Stimulated activated CD8-positive, alpha-beta memory T cell treated with anti-CD3 and anti-CD28 coated beads, Interleukin-2, amount 100 ng/mL, for 48 hours (primary cell): ENCODE measurements at places on chromosomes 7 and 10.

DNA sequence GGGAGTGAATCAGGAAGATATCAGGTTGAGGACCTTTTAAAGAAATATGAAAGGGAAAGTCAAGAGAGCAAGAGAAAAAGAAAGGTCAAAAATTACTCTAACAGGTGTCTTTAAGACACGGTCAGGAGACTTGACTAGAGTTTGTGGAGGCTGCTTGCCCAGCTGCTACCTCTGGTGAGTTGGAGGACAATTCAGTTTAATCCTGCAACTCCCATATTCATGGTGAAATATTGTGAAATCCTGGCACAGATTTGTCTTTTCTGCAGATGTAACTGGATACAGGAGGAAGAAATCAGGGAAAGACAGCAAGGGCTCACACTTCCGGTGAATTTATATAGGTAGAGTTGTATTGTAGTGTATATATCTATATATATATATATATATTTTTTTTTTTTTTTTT, 93.5 kb downstream of the AKAP9 start:
- no peak for DNase-seq

DNA sequence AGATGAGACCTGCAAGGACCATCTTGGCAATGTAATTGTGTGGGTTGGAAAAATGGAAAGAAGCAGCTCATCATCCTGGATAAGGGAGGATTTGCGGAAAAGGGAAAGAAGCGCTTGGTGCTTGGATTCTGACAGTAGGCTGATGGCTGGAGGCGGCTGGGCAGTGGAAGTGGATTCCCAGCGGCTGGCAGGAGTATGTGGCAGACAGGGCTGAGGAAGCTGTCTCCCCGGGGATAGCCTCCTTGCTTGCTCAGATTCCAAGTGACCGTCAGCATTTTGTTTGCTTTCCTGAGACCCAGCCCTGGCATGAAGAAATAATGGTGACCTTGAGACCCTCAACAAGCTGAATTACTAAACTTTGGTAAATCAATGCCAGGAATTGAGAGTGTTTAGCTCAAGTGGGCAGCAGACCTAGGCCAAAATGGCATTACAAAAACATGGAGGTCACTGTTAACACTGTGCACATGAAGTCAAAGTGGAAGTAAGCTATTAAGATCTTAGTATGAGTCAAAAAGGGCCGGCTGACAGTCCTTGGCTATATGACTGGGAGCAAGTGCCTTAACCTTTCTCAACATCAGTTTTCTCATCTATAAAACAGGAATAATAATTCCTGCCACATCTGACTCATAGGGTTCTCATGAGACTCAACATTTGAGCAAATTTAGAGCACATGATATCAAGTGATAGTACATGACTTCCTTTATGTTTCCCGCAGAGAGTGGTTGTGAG, 21.3 kb downstream of the SLC25A28 start:
- no peak for DNase-seq

DNA sequence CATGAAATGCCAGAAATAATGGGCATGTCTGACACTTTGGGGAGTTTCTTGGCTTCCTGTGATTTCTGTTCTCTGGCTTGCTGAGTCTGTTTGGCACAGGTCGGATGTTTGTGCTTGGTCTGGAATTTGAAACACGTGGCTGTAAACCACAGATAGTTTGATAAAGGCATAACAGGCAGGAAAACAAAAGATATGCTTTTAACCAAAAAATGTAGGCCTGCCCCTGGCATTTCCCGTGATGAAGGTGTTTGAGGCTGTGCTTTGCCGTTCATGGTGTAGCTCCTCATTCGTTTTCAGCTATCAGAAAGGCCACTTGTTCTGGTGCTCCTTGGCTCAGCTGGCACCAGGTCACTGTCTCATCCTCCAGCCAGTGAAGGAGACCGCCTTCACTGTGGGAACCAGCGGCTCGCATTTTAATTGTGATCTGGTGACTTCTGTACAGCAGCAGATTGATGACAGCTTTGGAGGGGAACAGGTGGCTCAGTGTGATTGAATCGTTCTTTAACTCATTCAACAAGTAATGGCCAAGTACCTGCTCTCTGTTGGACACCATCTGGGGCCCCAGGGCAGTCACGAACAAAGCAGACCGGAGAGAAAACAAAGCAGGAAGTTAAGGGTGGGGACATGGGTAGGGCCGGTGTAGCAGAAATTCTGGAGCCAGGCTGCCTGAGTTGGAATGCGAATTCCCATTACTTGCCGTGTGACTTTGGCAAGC, 111.5 kb downstream of the CCNY start:
- no peak for DNase-seq

DNA sequence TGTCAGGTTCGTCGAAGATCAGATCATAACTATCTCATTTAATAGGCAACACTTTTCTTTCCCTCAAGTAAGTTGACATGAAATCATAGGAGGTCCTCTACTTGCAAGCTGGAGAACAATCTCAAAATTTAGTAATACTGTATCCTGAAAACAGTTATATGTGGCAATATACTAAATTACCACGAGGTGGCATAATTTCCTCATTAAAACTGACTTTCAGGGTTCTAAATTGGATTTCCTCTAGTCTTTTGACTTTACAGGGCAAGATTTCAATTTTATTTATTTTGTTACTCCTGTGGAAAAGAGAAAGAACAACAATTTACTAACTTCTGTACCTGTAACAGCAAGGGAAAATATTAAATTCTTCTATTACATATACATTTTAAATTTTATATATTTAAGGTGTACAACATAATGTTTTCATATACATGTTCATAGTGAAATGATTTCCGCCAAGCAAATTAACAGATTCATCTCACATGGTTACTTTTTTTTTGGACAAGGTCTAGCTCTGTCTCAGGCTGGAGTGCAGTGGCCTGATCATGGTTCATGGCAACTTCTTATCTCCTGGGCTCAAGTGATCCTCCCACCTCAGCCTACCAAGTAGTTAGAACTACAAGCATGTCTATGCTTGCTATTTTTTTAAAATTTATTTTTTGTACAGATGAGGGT, 53.4 kb upstream of the CYP2C18 start:
- DNase-seq = no peak

- no peak for DNase-seq
Measured at GRCh38 chr10:44024356-44025116, 360.4 kb downstream of the CXCL12 start.

DNA sequence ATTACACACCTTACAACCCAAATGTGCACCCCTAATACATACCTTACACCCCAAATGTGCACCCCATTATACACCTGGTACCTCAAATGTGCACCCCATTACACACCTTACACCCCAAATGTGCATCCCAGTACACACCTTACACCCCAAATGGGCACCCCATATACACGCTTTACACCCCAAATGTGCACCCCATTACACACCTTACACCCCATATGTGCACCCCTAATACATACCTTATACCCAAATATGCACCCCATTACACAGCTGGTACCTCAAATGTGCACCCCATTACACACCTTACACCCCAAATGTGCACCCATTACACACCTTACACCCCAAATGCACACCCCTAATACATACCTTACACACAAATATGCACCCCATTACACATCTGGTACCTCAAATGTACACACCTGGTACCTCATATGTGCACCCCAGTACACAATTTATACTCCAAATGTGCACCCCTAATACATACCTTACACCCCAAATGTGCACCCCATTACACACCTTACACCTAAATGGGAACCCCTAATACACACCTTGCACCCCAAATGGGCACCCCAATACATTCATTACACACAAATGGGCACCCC, 106.3 kb downstream of the KLF6 start:
- no peak for DNase-seq

GRCh38 chr10:6774406-6774805, 194.3 kb upstream of the PRKCQ start:
- no peak for DNase-seq

- DNase-seq = no peak
Measured at GRCh38 chr7:148211740-148212151, 378.8 kb upstream of the C7orf33 start.

DNA sequence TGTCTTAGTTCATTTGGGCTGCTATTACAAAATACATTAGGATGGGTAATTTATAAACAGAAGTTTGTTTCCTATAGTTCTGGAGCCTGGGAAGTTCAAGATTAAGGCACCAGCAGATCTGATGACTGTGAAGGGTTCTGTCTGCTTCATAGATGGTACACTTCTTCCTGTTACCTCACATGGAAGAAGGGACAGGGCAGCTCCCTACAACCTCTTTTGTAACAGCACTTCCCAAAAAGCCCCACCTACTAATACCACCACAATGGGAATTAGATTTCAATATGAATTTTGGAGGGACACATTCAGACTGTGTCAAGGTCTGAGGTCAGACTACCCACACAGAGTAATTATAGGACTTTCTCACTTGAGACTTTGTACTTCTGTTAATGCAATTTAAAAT, 260.3 kb downstream of the ARHGAP12 start:
- DNase-seq = no peak

GRCh38 chr10:132932461-132933307, 9.7 kb downstream of the CFAP46 start:
- DNase-seq = no peak

GRCh38 chr7:35792873-35793489, 7.9 kb upstream of the SEPTIN7 start:
- DNase-seq = no peak

DNA sequence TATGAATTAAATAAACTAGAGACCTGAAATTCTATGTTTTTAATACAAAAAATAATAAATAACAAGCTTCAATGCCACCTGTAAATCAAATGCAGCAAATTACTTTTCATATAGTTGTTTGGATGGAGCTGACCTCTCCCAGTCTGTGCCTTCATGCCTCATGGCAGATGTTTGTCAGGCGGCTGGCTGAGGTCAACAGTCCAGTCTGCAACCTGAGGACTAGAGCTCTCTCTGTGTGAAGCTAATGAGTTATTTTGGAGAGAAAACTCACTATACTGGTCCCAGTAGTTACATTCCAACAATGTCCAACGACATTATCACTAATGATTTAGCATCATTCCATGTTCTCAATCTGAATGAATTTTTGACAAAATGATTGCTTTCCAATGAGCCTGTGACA, 746.2 kb upstream of the POM121L12 start:
- DNase-seq = no peak

DNA sequence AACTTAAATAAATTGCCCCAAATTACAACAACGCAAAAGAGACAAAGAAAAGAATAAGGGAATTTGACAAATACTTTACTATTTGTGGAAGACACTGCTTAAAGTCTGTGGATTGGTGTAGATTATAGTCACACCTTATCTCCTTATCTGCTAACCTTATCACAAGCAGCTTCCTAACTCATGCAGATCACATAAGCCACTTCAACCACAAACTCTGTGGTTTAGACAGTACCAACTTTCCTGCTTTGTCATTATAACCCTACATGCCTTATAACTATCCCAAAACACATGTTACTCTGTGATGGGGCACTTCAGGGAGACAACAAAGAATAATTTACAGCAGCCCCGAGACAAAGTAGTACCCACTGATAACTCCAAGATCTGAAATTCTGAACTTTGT, 41.5 kb upstream of the PPP3CB start:
- DNase-seq = no peak

- DNase-seq = no peak
Measured at GRCh38 chr10:4101918-4102654, 317.1 kb upstream of the KLF6 start.

DNA sequence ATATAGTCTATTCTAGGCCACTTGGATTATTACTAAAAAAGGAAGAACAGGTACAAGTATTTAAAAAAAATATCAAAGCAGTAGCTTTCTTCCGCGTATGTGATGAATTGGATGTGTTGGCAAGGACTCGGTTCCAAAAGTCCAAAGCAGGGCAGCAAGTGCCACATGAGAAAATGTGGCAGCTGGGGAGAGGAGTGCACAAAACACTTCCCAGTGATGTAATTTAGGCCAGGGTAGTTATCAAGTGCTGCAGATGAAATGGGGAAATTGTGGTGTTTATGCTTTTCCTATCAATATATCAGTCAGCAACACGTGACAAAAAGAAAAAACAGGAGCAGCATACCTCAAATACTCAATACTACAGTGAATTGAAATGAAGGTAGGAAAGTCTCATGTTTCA, 7.0 kb downstream of the RHOBTB1 start:
- no peak for DNase-seq

GRCh38 chr10:126387931-126388911, at the start of gene ADAM12:
Gene ADAM12, minus strand, starts transcription at chr10:126388477. Its CDS starts 332 bp downstream, at chr10:126388145.
- no peak for DNase-seq

DNA sequence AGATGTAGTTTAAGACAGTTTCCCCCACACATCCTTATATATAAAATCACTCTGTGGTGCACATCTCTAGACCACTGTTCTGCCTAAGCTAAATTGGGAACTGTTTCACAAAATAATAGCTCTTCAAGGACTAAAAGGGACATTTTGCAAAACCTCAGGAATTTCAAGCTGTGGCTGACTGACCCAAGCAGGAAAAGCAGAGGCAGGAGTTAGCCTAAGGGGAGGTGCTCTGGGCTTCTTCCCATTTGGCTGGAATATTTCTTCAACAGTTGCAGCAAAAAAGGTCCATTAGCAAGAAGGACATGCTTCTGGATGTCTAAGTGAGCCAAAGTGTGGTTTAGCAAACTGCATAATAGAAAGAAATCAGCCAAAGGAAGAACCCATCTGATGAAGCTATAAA, 551.2 kb upstream of the ANKRD30A start:
- DNase-seq = no peak

- DNase-seq = no peak
Measured at GRCh38 chr7:80387634-80388193, 124.2 kb downstream of the GNAT3 start.

DNA sequence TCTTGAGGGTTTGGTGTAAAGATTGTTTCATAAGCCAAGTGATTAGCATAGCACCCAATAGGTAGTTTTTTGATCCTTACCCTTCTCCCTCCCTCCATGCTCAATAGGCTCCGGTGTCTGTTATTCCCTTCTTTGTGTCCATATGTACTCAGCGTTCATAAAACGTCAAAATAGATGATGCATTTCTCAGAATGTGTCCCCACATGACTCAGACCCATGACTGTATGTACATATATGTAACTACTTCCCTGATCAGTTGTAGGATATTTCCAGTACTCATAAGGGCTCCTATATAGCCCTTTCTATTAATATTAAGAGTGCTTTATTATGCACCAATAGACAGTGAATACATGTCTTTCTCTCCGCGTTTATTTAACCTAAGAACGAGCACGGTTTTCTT, 466.9 kb downstream of the KIF20B start:
- no peak for DNase-seq

DNA sequence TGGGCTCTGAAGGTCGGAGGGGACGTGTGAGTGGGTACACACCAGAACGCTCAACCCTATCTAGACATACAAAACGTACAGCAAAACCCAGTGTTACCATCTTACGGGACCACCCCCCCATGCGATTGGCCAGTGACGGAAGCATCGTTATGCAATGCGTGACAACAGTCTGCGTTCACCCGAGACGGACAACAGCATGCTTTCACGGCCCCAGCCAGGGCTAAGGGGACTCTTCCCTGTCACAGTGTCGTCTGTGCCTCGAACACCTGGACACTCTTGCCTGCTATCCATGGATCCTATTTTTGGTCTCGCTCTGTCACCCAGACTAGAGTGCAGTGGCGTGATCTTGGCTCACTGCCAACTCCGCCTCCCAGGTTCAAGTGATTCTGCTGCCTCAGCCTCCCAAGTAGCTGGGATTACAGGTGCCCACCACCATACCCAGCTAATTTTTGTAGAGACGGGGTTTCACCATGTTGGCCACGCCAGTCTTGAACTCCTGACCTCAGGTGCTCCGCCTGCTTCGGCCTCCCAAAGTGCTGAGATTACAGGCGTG, 23.3 kb downstream of the DPYSL4 start:
- DNase-seq = no peak
